ENCODE measurements at places on chromosomes 2 and 18. TPM values are rescaled to one million over a fixed set of nuclear protein-coding genes. Genes with fewer than 3 reads are reported as not detected.

MPPE1 gene
- total RNA-seq = 17.6 TPM

DNA sequence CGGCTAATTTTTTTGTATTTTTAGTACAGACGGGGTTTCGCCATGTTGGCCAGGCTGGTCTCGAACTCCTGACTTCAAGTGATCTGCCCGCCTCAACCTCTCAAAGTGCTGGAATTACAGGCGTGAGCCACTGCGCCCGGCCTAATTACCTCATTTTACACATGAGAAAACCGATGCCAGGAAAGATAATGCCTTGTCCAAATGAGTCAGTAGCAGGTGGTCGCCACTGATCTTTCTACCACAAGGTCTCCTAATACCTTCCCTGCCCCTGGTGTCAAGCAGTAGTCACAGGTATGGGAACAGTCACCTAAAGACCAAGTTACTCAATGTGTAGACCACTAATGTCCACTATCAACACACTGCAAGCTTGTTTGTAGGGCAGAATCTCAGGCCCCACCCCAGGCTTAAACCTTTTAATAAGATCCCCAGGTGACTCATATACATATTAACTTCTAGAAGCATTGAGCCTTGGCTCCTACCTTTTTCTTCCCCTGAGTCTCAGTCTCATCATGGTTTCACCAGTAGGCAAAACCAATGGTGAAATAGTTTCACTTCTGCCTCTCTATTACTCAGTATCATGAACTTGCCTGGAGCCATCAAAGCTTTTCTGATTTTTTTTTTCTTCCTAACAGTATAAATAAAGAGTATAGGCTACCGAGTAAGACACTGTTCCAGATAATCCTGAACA is 6.9 kb upstream of the EPB41L5 start:
- no peak for DNase-seq

DNA sequence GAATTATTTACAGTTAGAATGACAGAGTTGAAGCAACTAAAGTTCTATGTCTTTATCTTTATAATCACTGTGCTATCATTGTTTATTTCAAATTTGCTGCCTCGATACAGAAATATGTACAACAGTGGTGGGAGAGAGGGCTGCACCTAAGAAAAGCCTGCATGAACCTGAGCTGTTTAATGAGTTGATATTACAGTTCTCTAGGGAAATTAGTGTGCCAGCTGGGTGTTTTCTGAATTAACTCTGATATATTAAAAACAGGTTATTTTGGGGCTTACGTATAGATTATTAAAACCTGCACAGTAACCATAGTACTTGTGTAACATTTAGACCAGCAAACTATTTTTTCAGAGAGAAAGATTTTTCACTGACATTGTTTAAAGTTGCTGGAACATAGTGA is 750.5 kb upstream of the DDX18 start:
- DNase-seq = no peak

DNA sequence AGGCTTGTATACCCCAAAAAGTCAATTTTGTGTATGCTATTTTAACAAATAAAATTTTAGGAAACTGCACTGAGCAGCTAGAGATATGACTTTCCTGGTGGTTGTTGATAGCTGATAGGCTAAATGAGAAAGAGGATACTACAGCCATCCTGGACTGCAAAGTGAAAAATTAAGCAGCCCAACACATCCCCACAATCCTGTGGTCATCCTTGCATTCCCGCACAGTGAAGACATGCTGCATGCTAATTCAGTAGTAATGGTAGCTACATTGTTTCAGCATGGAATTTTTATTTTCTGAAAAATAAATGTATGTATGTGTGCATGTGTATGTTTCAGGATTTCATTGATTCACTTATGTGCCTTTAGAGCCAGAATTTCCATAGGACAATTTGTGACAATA is 124.2 kb upstream of the CCDC68 start:
- DNase-seq = no peak

CPO gene
- not detected for total RNA-seq

DNA sequence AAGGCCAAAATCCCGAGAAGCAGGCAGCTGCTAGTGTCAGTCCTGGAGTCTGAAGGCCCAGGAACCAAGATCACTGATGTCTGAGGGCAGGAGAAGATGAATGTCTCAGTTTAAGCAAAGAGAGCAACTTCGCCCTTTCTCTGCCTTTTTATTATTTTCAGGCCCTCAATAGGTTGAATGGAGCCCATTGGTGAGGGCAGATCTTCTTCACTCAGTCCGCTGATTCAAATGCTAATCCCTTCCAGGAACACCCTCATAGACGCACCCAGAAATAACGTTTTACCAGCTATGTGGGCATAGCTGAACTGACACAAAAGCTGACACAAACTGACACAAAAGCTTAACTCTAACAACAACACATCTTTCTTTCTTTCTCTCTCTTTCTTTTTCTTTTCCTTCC is 78.0 kb upstream of the KCNJ3 start:
- DNase-seq = no peak

Measured in occipital lobe (tissue), 3 donors.